ENCODE measurements at places on chromosomes 4 and X. TPM values are rescaled to one million over a fixed set of nuclear protein-coding genes. Genes with fewer than 3 reads are reported as not detected.

Gene NAP1L2
- 4.4 TPM for total RNA-seq

- ATAC-seq: no peak
Measured at GRCh38 chr4:16715482-16715881, 183.0 kb downstream of the LDB2 start.

DNA sequence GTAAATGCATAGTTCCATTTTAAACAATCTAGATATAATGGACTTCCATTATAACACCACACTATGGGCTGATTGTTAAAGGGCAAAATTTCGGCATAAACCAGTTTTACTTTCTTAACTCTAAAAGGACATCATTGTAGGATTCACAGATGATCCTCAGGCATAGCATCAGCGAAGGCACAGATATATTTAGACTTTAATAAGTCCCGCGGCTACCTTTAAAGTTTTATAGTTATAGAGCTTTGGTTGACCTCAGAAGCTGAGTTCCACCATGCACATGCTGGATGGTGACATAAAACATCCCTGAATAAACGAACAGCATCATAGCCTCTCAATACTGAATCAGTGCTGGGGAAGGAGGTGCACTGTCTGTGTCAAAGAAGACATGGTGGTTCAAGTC is 125.0 kb upstream of the PDLIM3 start:
- ATAC-seq: no peak

DNA sequence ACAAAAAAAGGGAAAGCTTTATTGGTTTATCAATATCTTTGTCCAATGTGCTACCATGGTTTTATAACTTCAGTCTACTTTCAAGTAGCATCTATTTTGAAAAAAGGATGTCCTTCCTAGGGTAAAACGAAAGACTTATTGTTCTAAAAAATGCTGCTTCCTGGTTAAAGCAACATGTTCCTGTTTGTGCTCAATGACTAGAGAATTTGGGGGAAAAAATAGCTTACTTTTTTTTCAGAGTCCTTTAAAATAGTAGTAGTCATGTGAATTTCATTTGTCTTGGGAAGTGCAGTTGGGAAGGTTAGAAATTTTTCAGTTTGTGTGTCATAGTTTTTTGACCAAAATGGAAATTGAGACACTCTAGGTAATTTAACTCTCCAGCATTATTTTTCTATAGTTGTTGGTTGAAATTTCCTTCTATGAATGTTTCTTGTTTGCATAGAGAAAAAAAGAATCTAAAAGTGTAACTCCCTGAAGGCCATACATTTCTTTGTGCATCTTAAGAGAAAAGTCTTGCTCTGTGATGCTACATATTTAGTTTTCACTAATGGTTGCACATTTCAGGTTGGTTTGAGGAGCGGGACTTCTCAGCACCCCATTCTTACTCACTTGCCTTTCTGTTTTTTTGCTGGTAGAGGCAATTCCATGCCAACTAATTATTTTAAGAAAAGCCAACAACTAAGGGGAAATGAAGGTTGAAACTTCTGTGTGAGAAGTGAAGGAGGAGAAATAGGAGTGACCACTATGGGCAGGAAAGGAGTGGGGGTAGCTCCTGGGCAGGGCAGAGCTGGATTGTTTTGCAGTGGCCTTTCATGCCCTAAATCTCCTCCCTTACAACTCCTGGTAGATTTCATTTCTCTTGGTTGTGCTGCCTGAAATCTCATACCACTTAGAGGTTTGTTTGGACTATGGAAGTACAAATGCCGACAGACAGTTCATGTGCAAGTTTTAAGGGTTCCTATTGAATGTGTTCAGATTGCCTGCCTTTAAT is 76.4 kb downstream of the RAPGEF2 start:
- peak; percentile 25 for ATAC-seq
